ENCODE measurements at places on chromosomes 1 and 21.

DNA sequence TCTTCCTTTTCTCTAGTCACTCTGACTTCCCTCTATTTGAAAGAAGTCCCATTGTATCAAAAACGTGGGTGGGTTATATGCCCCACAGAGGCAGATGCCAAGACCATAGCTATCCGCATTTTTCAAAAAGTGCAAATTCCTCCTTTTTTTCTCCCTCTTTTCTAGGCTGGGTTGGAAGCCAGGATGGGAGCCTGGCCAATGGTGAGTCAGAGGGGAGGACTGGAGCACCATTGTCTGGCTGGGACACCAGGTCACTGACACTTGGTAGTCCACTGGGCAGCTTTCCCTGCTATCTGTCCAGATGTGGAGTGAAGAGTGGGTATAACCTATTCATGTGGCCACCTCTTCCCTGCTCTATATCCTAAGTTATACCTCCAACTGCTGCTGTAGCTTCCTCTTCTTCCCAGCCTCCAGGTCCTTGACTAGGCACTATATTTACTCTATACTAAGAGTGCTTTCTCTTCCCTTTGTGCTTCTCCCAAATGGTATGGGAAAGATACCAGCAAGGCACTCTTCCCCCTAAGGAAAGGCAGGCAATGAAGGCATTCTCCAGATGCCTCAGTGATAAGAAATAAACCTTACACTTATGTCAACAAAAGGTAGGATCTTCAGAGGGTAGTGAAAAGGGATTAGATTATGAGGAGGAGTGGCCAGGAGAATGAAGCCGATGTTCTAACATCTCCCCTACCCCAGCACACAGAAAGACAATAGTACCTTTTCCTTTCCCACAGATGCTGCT, 12.9 kb downstream of the PI4KB start:
- peak; percentile 94 for DNase-seq

GRCh38 chr1:229229137-229229720, 41.7 kb upstream of the RAB4A start:
- DNase-seq: no peak

- DNase-seq: no peak
These were observed 2.5 kb downstream of the ATP5PF start for GRCh38 chr21:25732091-25732760.

DNA sequence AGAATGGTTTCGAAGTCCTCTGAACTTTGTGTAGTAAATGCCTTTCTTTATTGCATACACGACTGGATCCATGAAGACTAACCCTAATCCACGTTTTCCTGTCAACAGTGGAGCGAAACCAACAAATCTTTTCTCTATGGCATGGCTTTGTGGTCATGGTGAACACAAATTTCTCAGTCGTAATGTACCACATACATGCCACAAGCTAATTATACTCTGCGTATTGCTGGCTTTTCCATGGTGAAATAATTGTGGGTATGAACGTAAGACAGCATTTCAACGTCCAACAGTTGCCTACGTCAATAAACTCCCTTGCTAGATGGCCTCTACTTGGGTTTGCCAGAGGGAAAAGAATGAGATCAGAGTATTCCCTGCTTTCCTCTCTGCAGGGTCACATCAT, 27.5 kb downstream of the INTS7 start:
- no peak for DNase-seq

GRCh38 chr1:20164694-20165202, 21.1 kb upstream of the UBXN10 start:
- peak; percentile 41 for DNase-seq

DNA sequence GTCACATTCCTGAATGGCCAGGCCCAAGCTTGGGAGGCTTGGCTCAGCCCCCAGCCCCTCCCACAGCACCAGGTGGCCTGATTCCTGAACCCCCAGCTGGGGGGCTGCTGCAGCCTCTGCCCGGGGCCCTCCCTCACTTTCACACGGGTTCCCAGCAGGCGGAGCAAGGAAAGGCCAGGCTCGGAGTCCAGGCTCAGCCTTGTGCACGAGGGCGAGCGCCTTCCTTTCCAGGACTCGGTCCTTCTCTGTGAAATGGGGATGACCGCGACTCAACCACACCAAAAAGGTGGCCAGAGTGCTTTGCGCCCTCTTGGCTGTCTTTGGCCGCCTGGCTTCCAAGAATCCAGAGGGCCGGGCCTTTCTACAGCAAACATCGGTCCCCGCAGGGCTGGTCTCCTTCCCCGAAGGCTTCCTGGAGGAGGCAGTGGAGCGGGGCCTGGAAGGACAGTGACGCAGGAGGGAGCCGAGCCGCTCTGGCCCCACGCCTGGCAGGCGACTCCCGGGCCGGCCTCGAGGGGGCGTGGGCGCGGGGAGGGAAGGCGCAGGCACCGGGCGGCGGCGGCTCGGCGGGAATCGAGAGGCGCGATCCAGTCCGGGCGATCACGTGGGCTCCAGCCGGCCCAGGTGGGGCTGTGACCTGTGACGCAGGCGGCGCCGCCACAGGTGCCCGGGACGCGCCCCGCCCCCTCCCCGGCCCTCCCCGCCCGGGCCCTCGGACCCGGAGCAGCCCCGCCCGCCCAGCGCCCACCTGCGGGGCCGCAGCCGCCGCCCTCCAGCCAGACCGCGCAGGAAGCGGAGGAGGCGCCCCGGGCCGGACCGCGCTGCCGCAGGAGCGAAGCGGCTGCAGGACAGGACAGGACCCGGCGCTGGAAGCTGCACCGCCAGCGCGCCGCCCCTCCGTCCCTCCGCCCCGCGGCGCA, at the start of gene ARHGEF16:
Gene ARHGEF16 (plus strand): TSS at position 775 of the 920 bp plus-strand sequence. CDS start 8,420 bp downstream, outside the sequence.
- no peak for DNase-seq

DNA sequence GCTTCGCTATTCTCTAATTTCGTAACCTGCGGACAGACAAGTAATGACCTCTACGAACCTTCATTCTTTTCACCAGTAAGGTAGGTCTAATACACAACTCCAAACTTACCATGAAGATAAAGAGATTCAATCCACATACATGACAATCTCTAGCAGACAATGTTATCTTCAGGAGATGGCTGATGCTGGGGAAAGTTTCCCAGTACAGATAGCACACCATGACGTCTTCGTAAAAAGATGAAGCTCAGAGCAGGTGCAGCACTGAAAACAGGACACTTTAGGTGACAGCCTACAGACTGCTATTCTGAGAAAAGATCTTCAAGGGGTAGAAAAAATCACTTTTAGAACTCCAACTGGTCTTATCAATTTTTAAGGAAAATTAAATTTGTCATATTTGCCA, 41.3 kb downstream of the ZNF281 start:
- no peak for DNase-seq

GRCh38 chr1:220786337-220787068, at the start of gene MTARC1:
Gene MTARC1 (plus strand): TSS chr1:220786913. CDS start chr1:220786945, 32 bp downstream.
- peak; percentile 41 for DNase-seq

- no peak for DNase-seq
These were observed 25.1 kb upstream of the APP start for GRCh38 chr21:26195708-26196107.

DNA sequence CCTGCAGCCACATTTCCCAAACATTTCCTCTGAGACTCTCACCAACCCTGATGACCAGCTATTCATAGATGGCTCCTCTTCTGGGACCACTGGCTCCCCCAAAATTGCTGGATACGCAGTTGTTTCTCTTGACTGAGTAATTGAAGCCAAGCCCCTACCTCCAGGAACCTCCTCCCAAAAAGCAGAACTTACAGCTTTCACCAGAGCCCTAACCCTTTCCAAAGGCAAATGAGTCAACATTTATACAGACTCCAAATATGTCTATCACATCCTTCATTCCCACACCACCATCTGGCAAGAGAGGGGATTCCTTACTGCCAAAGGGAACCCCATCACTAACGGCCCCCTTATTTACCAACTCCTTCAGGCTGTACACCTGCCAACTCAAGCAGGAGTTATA, 20.3 kb upstream of the CA6 start:
- DNase-seq: no peak

- DNase-seq: no peak
These were observed 33.5 kb downstream of the DMAP1 start for GRCh38 chr1:44246806-44247205.

- DNase-seq: no peak
These were observed 49.6 kb upstream of the PSMG1 start for GRCh38 chr21:39232861-39233291.

GRCh38 chr1:116942344-116942743, 32.6 kb downstream of the PTGFRN start:
- no peak for DNase-seq

- no peak for DNase-seq
These were observed 106.3 kb downstream of the EDEM3 start for GRCh38 chr1:184648160-184648855.

DNA sequence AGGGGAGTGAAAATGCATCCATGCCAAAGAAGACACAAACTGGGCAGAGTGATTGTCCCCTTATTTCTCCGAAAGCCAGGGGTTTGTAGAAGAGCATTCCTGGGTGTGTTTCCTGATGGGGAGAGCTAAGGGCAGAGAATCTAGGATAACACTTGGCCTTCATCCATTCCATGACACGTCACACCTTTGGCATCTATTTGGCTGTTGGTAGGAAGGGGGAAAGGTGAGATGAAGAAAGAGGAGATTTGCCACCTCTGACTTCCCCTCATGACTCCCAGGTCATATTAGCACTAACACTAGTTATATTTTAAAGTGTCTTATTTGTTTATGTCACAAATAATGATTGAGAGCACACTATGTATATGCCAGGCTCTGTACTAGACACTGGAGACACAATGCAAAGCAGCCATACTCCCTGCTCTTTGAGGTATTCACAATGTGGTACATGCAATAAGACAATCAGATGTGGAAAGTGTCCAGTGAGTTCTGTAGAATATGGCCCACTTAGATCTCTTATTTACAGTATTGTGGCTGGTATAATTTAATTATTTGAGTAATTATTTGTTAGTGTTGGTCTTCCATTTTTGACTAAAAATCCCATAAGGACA, 54.5 kb upstream of the GADD45A start:
- no peak for DNase-seq

GRCh38 chr1:33269621-33270020, 13.3 kb downstream of the ZNF362 start:
- DNase-seq: no peak

DNA sequence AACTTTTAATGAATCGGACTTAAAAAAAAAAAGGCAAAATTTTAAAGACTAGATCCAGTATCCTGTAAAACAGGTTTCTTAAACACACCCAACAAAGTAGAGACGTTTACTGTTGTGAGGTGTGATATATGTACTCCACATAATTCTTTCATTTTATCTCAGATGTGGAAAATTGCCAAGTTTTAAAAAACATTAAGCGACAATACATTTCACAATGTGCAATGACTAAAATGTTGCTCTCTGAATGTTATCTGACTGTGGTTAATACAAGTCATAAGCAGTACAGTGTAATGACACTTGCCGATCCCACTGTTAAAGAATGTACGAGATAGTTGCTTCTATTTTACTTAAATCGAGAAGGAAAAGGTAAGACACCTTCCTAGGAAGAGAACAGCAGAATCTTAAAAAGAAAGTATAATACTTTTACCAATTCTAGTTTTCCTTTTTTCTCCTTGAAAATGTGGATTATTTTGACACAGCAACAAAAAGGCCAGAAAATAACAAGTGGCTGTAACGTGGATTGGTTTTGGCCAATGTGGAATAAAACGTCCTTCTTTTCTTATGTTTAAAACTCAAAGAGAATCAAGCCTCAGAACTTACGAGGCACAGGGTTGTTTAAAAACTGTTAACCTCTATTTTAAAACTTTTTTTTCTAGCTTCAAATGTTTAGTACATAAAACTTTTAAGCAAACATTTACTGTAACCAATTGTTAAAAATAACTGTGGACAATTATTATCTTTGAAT, 51.4 kb downstream of the TP53BP2 start:
- no peak for DNase-seq

DNA sequence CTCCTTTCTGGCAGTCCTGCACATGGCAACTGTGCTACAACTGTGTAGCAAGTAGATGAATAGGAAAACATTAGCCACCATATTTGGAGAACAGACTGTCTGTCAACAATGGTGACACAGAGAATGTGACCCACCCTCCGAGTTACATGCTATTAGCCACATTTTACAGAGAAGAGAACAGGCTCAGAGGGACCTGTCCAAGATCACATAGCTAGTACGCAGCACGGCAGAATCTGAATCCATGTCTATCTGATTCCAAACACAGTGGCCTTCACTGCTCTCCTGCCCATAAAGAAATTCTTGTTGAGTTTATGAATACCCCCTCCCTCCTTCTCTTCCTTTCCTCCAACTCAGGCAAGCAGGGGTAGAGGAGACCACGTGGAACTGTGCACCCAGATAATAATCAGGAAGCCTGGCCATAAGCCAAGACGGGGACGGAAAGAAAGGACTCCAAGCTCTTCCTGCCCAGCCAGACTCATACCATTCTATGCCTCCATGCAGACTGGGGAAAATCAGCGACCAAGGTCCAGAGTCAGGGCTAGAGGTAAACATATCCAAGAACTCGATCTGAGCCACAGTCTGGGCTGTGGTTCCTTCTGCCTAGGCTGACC, 78.8 kb downstream of the TRABD2B start:
- DNase-seq: no peak

DNA sequence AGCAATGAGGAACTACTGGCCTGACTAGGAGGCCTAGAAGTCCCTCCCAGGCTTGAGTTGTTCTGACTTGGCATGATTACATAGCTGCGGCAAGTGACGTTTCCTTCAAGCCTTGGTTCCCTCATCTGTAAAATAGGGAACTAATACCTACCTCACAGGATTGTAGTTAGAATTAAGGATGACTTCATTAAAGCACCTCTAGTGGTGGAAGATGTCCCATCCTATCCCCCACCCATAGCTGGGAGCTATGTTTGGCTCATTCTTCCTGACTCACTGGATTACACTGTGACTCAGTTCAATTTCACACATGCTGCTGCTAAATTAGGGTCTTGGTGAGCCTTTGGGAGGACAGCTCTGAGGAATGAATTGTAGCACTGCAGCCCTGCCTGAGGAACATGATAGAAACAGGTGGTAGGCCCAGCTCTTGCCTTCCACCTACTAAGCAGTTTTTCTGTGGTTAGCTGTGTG, 6.0 kb upstream of the SHISA4 start:
- DNase-seq: no peak

- no peak for DNase-seq
These were observed 36.9 kb upstream of the PSMG1 start for GRCh38 chr21:39220150-39220549.

DNA sequence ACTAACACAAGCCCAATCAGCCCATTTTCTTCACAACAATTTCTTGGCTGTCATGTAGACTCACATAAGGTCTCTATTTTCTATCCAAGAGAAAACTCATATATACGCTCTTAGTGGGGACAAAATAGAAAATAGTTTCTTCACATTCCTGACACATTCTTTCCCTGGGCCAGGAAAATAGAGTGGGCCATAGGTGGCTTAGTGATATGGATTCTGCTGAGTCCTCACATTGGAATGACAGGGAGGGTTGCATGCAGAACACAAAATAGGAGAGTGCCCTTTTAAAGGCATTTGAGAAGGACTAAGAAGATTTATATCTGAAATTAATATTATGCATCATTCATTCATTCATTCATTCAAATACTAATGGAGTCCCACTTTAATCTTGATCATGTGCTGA, 207.7 kb downstream of the LYPLAL1 start:
- DNase-seq: no peak

DNA sequence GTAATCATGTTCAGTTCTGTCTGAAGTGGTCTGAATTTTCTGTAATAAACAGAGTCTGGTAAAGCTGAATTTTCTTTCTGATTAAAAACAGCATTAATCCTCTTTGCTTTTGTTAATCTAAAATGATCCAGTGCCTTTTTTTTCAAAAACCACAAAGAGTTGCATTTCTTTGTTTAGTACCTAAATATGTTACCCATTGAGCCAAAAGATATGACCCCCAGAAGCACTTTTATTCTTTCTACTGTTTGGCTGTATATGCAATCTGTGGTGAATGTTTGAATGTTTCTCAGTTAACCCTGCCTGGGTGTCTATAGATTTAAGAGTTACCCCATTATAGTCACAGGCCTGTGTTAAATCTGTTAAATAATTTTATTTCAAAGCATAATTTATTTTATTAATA, 394.8 kb downstream of the PTPRC start:
- no peak for DNase-seq

Measured in putamen (tissue), 1 donor.